ENCODE measurements at places on chromosomes 7 and 10.

DNA sequence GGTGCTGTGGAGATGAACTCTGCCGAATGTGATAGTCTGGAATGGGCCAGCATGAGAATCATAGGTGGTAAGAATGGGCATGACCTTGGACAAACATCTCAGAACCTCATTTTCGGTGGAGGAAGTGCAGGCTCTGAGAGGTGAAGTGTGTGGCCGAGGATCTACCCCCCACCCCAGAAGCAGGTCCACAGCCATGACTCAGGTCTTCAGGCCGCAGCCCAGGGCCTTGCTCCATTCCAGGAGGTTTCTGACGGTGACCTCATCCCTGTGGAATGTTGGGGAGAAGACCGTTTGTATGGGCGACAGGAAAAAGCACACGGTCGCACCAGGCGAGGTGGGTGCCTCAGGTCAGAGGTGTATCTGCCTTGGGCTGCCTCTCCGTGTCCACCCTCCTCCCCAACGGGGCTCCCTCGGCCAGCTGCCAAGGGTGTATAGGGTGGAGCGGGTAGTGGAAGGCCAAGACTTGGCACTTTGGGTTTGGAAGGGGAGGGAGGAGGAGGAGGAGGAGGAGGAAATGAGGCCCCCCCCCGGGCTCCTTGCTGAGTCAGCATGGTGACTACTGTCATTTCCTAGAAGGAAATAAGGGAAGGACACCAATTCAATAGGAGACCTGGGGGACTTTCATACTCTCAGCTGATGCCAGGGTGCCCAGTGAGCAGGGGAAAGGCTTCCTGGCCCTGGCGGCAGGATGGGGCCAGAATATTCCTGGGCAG is 168.0 kb upstream of the RHEB start:
- DNase-seq, result peak; percentile 98

GRCh38 chr10:98971464-98971863 is 264.2 kb downstream of the HPSE2 start:
- no peak for DNase-seq

- DNase-seq, result peak; percentile 6
These were observed 23.1 kb downstream of the PRF1 start for GRCh38 chr10:70579234-70580002.

GRCh38 chr10:88991161-88991898 is 732 bp downstream of the FAS start:
- DNase-seq, result peak; percentile 73

- DNase-seq, result no peak
These were observed 17.2 kb downstream of the MNX1 start for GRCh38 chr7:156993021-156993924.

GRCh38 chr7:13717031-13717430 is 272.4 kb downstream of the ETV1 start:
- DNase-seq, result no peak

GRCh38 chr10:32060347-32060746 is 4.1 kb upstream of the KIF5B start:
- no peak for DNase-seq

DNA sequence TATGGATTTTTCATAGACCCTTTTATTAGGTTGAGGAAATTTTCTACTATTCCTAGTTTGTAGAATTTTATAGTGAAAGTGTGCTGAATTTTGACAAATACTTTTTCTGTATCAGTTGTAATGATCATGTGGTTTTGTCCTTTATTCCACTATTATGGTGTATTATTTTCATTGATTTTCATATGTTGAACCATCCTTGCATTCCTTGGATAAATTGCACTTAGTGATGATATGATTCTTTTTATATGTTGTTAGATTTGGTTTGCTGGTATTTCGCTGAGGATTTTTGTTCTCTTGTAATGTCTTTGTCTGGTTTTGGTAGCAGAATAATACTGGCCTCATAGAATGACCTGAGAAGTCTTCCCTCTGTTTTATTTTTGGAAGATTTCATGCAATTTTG is 140.6 kb upstream of the CDK6 start:
- no peak for DNase-seq

DNA sequence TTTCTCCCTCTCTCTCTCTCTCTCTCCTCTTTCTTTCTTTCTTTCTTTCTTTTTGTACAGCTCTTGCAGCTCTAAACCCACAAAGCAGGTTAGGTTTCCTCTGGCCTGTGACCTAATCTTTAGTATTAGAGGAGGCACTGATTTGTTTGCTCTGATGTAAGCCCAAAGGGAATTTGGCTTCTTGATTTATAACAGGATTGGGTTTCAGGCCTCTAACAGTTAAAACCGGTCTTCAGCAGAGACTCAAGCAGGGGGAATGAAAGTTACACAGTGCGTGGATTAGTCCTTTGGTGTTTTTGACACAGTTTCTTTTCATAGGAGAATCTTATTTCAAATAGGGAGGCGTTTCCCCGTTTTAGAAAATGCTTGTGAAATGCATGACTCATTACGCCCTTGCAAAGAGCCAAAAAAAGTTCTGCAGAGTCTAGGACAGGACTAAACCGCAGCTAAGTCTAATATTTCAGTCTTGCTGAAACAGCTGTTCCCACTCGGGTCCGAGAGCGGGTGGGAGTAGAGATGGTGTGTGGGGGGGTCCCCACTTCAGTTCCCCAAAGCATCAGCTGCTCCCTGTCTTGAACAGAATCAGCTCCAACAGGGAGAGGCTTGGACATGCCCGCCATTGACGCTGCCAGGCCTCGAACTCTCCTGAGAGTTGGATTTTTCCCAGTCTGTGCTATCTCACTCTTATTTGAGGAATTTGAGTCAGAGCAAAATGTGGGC is 296.5 kb upstream of the PITRM1 start:
- no peak for DNase-seq

GRCh38 chr10:91709394-91709798 is 76.5 kb upstream of the PPP1R3C start:
- DNase-seq, result no peak

DNA sequence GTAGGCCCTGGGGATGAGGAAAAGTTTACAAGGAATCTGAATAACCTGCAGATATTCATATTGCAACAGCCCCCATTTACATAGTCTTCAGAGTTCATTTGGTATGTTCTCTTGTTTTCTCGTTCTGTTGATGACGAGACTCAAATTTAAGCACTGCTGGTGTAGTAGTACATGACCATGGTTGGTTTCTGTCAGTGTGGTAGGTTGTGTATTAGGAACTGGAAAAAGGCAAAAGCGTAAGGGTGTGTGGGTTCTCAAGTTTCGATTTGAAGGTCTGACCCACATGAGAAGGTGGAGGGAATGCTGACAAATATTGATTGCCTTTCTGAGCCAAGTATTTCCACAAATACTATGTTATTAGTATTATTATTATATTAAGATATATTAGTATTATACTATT is 151.7 kb downstream of the AUTS2 start:
- DNase-seq, result no peak

DNA sequence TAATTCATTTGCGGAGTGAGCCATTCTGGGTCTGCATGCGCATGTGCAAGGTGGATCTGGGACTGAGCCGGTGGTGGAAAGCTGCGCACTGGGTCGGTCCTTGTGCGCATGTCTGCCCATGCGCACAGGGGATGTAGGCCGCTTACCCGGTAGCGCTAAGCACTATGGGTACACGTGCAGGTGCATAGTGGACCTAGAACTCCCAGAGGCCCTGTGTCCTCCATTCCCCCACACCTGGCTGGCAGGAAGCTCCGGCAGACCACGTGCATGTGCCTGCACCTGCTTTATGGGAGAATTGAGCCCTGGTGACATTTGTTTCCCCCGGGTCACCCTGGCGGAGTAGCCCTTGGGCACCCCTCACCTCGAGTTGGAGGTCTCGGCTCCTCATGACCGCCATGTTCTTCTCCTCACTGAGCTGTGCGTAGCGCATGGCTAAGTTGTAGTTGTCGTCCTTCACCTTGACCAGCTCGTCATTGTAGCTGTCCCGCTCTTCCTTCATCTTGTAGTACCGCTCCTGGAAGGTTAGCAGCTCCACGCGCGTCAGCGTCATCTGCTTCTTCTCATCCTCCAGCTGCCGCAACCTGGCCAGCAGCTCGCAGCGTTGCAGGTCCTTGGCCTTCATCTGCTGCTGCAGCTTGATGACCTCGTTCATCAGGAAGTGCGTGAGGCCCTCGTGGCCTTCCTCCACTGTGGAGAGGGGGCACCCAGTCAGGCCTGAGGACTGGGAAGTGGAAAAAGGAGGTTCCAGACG is 99.6 kb downstream of the CARD11 start:
- peak; percentile 45 for DNase-seq

GRCh38 chr7:155007947-155008346 is 5.0 kb upstream of the PAXIP1 start:
- DNase-seq, result no peak

DNA sequence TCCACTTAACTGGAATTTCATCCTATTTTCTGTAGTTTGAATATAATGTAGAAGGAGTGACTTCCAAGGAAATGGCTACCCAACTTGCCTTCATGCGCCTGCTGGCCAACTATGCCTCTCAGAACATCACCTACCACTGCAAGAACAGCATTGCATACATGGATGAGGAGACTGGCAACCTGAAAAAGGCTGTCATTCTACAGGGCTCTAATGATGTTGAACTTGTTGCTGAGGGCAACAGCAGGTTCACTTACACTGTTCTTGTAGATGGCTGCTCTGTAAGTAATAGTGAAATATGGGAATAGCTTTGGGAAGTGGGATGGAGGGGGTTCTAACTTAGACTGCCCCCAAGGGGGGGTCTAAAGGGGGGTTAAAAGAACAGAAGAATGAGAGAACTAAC is 34.5 kb downstream of the COL1A2 start:
- no peak for DNase-seq

- DNase-seq, result no peak
These were observed 218.1 kb downstream of the C7orf25 start for GRCh38 chr7:42693722-42694121.

GRCh38 chr7:106329408-106329807 is 44.6 kb upstream of the NAMPT start:
- no peak for DNase-seq

DNA sequence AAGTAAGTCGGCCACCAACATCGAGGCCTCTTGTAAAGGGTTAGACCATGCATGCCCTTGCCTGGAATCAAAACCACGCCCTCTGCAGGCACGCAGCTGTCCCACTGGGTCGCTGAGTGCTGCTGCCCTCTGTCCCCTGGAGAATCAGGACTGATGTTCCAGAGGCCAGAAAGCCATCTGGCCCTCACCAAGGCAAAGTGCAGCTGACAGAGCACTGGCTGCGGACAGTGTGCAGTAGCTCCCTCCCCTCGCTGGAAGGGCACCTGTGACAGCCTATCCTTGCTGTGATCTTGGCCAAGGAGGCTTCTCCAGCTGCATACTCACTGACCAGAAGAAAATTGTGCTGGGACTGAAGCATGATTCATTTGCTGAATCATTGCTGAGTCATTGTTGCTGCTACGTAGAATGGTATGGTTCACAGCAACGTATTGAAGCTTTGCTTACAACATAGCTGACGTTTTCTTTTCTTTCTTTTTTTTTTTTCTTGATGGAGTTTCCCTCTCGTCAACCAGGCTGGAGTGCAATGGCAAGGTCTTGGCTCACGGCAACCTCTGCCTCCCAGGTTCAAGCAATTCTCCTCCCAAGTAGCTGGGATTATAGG is 30.4 kb downstream of the DDC start:
- DNase-seq, result no peak

DNA sequence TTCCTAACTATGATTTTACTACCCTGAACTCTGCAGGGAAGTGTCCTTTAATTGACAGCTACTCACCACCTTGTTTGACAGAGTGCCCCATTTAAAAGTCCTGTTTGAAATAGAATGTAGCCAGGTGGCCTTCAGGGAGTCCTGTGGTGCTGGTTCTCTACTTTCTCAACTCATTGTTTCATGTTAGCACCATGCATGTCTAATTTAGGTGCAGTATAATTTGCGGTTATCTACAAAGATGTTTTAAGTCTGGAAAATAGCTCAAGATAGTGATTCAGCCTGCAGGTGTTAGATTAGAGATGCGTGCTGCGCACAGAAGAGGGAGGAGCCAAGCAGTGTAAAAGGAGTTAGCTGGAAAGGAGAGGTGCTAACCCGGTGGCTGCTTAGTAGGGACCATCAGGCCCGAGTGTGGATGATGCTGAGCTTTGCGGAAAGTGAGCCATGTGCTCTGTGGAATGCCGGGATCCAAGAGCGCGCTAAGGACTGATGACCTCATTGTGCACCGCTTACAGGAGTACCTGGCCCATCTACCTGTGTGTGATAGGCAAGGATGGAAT is 1.2 kb downstream of the CCM2 start:
- no peak for DNase-seq

GRCh38 chr10:77001206-77001605 is 636.4 kb downstream of the KCNMA1 start:
- no peak for DNase-seq

- no peak for DNase-seq
These were observed 260.9 kb downstream of the AHR start for GRCh38 chr7:17559388-17559787.

DNA sequence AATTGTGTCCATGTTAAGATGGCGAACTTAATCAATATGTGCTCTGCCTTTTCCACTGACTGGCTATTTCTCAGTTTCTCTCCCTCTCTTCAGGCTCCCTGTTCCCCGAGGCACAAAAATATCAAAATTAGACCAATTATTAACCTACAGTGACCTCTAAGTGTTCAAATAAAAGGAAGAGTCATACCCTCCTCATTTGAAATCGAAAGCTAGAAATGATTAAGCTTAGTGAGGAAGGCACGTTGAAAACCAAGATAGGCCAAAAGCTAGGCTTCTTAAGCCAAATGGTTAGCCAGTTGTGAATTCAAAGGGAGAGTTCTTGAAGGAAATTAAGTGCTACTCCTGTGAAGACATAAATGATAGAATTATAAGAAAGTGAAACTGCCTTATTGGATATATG is 81.1 kb upstream of the MBL2 start:
- no peak for DNase-seq

- no peak for DNase-seq
These were observed 59.3 kb downstream of the ABCC2 start for GRCh38 chr10:99841746-99842145.

DNA sequence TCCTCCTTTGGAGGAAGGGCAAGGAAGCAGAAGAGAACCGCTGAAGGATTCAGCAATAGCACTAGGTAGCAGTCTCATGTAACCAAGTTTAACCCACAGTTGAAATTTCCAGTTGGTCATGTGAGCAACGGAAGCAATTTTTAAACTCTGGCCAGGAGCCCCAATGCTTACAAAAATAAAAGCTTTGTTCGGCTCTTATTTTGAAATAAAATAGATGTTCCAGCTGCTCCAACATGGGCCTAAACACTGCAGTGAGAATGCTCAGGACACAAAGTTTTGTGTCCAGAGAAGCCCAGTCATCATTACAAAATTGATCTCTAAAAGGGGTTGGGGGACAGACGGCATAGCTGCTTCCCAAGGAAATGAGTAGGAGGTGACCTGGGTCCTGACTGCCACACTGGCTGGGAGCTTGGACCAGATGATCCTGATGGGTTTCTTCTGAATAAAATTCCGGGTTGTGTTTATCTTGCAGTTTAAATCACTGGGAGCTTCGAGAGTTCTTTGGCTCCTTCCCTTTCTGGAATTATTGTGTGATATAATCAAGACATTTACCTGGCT is 452 bp upstream of the TMEM140 start:
- no peak for DNase-seq

Measured in RWPE2 (cell line).